ENCODE measurements at places on chromosomes 4 and X.

DNA sequence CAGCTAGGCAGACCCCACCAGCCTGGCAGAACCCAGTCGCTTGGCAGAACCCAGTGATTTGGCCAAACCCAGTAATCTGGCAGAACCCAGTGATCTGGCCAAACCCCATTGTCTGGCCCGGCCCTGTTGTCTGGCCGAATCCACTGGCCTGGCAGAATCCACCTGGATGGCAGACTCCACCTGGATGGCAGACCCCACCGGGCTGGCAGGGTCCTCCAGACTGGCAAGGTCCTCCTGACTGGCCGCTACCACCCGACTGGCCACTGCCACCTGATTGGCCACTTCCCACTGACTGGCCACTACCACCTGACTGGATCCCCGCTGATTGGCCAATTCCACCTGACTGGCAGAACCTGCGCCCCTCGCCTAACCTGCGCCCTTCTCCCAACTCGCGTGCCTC is 3.2 kb downstream of the MAGED1 start:
- no peak for DNase-seq

DNA sequence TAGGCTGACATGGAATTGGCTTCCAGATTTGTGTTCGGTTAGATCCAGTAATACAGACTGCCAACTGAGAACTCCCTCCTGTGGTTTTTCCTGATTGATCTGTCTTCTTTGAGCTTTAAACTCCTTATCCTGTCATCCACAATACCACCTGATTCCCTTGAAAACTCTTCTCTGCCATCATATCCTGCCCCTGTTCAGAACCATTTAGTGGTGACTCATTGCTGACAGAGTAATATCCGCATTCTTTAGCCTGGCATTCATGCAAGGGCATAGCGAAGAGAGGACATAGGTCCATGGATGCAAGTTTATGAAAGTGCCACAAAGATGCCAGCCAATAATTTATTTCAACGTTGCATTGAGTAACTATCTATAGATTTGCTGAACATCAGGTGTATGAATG is 76.6 kb downstream of the ITIH6 start:
- no peak for DNase-seq

- DNase-seq: no peak
These were observed 946.2 kb downstream of the STPG2 start for GRCh38 chr4:97197106-97197505.

DNA sequence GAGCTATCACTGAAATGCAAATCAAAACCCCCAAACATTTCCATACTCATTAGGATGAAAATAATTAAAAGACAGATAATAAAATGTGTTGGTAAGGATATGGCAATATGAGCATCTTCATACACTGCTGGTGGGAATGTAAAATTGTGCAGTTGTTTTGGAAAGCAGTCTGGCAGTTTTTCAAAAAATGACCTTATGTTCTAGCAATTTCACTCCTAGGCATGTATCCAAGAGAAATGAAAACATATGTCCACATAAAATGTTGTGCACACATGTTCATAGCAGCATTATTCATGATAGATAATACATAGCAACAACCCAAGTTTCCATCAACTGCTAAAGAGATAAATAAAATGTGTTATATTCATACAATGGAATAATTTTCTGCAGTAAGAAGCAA is 14.8 kb upstream of the GPRASP2 start:
- DNase-seq: no peak

GRCh38 chr4:6217716-6218381 is 17.5 kb upstream of the JAKMIP1 start:
- DNase-seq: no peak

DNA sequence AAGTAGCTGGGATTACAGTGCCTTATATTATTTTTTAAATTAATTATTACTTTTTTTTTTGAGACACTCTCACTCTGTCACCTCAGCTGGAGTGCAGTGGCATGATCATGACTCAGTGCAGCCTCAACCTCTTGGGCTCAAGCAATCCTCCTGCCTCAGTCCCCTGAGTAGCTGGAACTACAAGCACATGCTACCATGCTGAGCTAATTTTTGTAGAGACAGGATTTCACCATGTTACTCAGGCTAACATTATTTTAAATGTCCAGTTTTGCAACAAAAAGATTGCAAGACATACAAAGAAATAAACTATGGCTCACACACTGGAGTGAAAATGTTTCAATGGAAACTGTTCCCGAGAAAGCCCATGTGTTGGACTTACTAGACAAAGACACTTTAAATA is 59.2 kb downstream of the MND1 start:
- DNase-seq: no peak

- DNase-seq: no peak
These were observed 24.4 kb downstream of the RTL5 start for GRCh38 chrX:72107320-72107719.

DNA sequence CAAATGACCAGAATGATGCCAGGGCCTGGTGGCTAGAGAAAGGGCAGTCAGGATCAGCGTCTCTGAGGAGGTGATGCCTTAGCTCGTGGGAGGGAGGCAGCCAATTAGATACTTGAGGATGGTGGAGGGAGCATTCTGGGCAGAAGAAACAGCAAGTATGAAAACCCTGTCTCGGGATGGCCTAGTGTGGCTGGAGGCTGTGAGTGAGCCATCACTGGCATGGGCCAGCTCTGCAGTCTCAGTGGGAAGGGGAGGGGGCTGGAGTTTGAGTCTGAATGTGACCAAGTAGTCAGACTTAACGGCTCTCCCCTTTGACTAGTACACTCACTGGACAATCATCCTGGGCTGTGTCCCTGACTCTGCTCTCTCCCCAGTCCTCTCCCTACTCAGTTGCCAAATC is 7.1 kb downstream of the CNGA2 start:
- DNase-seq: no peak

- DNase-seq: no peak
These were observed 220.8 kb downstream of the SPANXN3 start for GRCh38 chrX:143296521-143296920.

GRCh38 chrX:42128587-42128986 is 205.2 kb upstream of the CASK start:
- DNase-seq: no peak

GRCh38 chr4:65033899-65034298 is 624.6 kb upstream of the TECRL start:
- DNase-seq: no peak

Data from glutamatergic neuron (in vitro differentiated cells).